Cortex of kidney (tissue), 1 donor: ENCODE measurements at places on chromosomes 12 and 14.

DNA sequence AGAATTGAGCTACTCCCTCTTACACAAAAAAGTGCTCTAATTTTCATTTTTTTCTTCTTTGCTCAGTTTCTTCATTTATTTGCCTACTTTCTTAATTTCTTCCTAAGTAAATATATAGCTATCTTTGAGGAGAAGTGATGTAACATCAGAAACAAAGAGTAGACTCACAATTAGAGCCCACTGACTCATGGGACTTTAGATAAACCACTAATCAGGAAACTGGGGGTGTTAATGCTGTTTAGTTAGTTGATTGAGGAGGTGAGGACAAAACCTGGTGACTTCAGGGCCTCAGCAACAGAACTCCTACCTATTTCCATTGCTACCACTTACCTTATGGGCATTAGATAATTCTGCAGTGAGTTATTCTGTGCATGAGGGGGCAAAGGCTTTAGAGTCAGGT is 151.7 kb downstream of the MON2 start:
- no peak for DNase-seq

DNA sequence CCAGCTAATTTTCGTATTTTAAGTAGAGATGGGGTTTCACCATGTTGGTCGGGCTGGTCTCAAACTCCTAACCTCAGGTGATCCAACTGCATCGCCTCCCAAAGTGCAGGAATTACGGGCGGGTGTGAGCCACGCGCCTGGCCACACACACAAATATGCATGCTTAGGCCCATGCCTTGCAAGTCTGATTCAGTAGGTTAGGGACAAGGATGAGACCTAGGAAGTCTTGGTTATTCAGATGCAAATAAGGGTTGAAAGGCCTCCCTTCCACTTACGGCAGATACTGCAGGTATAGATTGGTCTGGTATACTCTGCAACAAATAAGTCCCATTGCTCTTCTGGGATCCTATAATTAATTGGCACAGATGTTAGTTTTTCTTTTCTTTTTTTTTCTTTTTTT is 32.9 kb downstream of the TXNRD1 start:
- no peak for DNase-seq

DNA sequence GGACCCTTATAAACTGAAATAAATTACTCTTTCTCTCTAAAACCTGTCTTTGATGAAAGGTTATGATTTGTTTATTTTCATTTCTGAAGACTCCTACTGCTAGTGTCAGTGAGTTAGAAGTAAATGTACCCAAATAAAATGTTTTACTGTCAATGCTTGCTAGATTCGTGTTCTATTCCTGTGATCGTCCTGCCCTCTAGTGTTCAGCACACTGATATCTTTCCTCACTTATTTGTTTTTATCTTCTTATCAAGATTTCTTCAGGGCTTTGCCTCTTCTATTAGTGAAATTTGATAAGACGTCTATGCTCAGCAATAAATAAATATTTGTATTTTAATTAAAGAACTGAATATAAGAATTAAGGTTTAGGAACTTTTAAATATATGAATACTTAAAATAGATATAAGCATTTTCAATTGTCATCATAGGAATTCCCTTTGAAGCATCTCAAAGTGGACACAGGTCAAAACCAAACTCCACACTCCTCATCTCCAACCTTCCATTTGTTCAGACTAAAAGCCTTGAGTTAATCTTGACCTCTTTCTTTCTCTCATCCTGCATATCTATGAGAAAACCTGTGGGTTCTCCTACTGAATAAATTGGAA is 75.8 kb downstream of the C12orf50 start:
- no peak for DNase-seq

DNA sequence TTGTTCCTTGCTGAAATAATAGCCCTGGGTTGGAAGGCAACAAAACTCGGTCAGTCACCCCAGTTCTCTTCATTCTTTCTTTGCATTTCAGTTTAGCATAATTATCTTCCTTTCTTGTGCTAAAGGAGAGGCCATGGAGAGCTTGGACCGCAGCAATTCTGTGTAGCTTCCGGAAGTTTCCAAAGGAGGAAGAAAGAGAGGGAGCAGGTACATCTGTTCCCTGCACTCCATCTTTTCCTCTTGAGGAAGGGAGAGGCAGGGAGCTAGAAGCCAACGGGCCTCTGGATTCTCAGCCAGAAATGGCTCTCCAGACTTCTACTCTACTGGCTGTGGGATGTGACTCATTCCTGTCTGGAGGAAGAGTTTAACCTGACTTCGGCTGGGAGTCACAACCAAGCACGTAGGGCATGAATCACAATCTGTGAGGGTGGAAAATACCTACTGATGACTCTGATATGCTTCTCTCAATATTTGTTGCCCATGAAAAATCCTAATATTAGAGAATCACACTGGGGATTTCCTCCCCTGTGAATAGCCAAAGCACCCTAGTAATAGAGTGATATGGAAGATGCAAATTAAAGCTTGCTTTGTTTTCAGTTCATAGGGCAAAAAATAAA is 17.0 kb downstream of the ANO6 start:
- no peak for DNase-seq

GRCh38 chr14:66539034-66539433 is 31.1 kb downstream of the GPHN start:
- no peak for DNase-seq

DNA sequence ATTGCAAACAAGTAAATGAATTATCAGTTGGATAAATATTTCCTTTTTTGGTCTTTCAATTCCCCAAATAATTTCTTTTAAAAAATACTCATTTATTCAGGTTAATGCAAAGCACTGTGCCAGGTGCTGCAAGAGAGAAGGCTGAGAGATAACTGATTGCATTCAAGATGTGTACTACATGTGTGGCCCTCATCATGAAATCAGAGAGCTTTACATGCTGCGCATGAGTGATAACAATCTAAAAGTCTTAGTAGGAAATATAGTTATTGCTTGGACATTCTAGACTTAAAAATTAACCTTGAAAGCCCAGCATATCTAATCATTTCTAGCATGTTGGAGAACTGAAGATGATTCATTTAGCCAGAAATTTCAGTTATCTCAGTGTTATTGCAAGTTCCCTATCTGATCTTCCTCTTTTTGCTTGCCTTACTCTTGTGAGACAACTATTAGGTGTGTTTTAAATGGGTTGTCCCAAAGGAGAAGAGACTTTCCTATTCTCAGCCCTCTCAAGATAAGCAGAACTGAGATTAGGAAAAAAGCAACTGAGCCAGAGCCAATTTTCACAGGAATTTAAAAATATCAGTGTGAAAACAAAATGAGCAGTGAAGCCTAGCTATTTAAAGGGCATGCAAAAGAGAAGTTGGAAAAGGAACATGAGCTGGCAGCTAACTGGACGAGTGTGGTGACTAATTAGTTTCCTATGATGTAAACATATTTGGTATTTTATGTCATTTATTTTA is 60.9 kb downstream of the PLEKHA5 start:
- no peak for DNase-seq

GRCh38 chr14:105005329-105005928 is 15.5 kb downstream of the CDCA4 start:
- no peak for DNase-seq

GRCh38 chr12:100987552-100988521 is 193.3 kb downstream of the ANO4 start:
- DNase-seq: no peak

GRCh38 chr12:51868821-51869495 is 18.9 kb upstream of the ANKRD33 start:
- DNase-seq: no peak

DNA sequence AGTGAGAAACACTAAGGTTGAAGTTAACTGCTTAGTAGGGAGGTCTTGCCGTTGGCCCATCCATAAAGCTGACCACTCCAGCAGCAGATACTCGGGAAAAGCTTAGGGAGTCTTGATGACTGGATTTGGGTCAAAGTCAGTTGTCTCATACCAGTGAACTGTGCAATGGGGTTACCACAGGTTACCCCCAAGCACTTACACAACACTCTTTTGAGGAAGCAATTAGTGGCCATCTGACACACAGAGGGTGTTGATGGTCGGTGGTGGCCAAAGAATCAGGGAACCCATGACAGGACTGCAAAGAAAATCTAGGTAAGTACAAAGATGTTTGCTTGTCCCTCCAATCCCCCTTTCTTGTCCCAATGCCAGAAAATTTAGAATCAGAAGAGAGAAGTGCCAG is 410.2 kb downstream of the APAF1 start:
- no peak for DNase-seq

GRCh38 chr14:74962493-74962892 is 7.1 kb upstream of the PGF start:
- no peak for DNase-seq

- no peak for DNase-seq
Observed at GRCh38 chr14:30355431-30355913, 203.5 kb upstream of the G2E3 start.

- DNase-seq: no peak
Observed at GRCh38 chr14:84421621-84422020, 1108.3 kb upstream of the FLRT2 start.

DNA sequence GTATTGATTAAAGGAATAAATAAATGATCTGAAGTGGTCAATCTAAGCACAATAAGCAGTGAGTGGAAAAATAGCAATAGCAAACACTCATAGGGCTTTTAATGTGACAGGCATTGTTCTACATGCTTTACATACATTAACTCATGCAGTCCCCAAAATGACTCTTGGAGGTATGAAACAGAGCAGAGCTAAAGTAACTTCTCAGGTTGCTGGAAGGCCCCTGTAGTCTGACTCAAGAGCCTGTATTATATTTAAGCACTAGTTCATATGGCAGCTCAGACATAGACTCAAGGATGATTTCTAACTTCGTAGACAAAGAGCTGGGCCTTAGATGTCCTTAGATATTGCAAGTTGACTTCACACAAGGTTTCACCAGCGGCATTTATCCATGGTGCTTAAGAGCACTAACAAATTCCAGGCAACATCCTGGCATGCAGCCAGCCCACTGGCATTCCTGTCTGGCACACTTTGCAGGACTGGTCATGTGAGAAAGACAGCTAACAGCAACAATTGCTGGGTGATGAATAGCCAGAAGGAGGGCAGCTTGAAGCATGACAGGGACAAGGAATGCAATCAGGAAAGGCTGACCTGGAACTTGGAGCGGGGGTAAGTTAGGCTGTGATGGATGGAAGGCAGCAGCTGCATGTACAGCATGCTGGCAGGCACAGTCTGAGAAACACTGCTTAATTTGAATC is 22.9 kb upstream of the KTN1 start:
- no peak for DNase-seq

DNA sequence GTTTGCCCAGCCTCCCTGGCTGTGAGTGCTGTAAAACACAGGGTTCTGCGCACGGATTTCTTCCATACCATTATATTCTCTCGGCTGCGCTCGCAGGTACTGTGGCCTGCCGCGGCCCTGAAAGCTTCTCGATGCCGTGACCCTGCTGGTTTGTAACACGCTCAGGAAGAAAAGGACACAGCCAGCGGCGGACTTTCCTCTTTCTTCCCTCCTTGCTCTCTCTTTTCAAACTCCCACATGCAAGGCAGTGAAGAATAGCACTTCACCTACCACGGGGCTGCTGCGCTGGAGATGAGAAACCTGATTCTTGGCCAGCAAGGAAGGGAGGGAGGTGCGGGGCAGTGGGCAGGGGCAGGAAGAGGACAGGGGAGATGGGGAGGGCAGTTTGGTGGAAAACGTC is 130.2 kb downstream of the RBM19 start:
- DNase-seq: no peak
